ENCODE measurements at places on chromosomes 3 and 15.

DNA sequence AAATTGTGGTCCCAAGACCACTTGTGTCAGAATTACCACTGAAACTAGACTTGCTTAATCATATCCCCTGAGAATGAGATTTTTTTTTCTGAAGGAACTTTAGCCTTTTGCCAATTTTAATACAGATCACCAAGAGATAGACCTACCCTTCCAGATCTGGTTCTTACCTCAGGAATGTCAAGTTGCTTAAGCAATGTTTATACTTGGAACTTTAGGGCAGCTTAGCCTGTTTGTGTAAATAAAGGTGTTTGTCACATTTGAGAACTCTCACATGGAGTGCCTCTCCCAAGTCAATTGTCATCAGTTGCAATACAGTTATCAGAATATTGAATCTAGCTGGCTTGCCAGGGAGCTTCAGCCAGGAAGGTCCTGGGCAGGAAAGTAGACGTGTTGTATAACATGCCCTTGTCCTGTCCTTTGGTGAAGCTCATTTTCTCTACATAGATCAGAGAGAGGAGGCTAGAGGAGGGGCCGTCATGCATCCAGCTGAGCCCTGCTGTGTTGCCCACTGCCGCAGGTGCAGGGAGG, 3.9 kb downstream of the GPD1L start:
- DNase-seq, result no peak

DNA sequence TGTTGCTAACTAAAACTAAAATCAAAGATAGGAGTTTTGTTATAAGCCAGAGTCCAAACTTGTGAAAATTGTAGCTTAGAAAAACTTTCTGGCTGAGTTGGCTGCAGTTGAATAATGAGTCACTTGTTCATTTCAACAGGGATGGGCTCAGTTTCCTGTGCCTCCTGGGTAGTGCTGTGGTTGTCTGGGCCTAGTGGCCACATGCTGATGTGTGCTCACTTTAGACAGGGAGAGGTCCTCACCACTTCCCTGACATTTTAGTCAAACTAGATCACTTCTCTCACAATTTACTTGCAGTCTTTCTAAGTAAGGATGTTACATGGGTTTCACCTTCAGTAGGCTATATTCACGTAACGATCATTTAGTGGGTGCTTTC, 6.3 kb upstream of the UBE2Q2 start:
- no peak for DNase-seq

- no peak for DNase-seq
Observed at GRCh38 chr15:27813139-27813538, 286.0 kb downstream of the OCA2 start.

GRCh38 chr3:3699816-3700633, 99.2 kb upstream of the LRRN1 start:
- DNase-seq, result no peak

DNA sequence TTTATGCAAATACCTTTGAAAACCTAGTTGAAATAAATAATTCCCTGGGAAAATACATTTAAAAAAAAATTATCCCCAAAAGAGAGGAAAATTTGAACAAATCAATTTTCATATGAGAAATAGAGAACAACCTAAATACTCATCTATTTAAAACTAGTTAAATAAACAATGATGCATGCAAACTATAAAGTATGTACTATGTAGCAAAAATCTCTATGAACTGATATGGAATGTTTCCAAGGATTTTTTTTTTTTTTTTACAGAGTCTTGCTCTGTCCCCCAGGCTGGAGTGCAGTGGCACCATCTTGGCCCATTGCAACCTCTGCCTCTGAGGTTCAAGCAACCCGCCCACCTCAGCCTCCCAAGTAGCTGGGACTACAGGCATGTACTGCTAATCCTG, 27.2 kb upstream of the B3GALNT1 start:
- no peak for DNase-seq

GRCh38 chr3:84440291-84440690, 518.5 kb upstream of the CADM2 start:
- no peak for DNase-seq

- no peak for DNase-seq
Observed at GRCh38 chr3:17040990-17041377, 156.2 kb downstream of the PLCL2 start.

GRCh38 chr15:68469162-68470048, 37.4 kb upstream of the ITGA11 start:
- DNase-seq, result no peak

DNA sequence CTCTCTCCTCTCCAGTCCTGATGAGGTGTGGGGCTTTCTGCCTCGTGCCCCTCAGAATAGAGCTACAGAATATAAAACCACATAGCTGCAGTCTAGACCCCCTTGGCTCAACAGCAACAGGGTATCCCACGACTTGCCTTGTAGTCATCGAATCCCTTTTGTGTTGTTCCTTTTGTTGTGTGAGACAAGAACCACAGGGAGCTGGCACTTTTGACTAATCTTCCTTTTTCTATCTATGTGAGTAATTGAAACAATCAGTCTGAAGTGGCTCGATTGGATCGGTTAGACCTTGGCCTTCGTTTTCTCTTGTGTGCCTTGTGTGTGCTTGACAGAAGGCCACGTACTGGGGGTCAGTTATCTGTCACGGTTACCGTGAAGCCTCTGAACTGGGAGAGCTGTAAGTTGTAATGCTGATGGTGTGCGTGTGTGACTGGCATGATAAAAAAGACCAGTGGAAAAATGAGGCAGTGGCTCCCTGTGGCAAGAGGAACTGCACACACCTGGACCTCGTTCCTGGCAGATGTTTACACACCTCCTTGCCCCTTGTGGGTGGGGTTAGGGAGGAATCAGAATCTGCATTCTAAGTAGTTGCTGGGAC, 23.2 kb upstream of the IQCF6 start:
- no peak for DNase-seq

- no peak for DNase-seq
Observed at GRCh38 chr3:34668915-34669314, 870.5 kb downstream of the PDCD6IP start.

DNA sequence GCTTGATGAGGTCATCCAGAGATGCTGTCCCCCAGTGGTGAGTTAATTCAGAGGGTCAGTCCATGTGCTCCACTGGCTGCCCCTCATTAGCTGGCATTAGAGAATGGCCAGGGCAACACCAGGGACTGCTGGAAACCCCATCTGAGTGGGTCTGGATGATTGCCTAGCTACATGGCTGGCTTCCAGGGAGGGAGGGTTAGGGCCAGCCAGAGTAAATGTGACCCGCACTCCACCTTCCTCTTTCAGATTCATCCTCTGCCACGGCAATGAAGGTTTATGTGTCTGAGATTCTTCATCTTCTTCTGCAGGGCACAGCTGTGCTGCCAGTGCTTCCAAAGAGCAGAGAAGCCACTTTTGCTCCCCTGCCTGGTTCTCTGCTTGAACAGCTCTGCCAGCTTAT, 391.9 kb downstream of the OCA2 start:
- no peak for DNase-seq

- DNase-seq, result no peak
Observed at GRCh38 chr3:29346828-29347227, 66.0 kb downstream of the RBMS3 start.

GRCh38 chr3:16932877-16933276, 48.1 kb downstream of the PLCL2 start:
- DNase-seq, result no peak

DNA sequence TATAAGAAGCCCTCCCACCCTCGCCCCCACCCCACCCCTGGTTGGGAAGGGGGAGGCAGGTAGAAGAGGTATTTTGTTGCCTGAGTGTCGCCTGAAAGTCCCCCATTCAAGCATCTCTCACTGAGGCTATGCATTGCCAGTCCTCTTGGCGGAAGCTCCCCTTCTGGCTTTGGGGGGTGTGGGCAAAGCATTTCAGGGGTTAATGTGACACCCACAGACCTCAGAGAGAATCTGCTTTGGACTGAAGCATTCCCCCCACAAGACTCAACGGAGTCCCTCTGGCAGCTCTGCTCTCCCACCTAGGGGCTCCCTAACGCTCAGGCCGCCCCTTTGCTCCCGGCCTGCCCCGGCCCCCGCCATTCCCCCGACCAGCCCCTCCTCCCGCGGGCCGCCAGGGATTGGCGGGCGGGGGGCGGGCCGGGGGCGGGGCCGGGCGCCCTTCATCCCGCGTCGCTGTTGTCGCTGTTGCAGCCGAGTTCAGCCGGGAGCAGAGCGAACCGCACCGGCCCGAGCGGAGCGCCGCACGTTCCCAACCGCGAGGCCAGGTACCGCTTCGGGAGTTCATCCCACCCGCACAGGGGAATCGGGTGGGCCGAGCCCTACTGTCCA, at the start of gene SLC38A3:
TSS of gene SLC38A3 (plus strand) at position 468 of the 609 bp plus-strand sequence. CDS start 8,929 bp downstream, outside the sequence.
- DNase-seq, result no peak

DNA sequence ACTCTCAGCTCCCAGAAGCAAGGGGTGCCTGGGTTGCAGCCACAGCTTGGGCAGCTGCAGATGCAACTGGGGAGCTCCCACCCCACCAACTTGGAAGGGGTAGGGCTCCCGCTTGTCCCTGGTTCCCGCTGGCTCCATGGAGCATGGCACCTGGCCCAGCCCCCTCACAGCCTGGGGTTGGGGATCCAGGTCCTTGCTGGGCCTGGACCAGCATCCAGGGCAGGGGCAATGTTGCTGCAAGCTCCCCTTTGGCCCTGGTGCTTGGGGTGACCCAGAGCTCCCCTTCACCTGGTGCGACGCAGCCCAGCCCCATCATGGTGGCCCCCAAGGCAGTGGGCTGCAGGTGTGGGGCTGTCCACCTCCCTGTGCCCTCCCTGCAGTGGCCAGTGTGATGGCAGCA, 99.6 kb upstream of the FRMD4B start:
- DNase-seq, result no peak

- DNase-seq, result no peak
Observed at GRCh38 chr3:187211532-187212195, 14.4 kb downstream of the RTP1 start.

DNA sequence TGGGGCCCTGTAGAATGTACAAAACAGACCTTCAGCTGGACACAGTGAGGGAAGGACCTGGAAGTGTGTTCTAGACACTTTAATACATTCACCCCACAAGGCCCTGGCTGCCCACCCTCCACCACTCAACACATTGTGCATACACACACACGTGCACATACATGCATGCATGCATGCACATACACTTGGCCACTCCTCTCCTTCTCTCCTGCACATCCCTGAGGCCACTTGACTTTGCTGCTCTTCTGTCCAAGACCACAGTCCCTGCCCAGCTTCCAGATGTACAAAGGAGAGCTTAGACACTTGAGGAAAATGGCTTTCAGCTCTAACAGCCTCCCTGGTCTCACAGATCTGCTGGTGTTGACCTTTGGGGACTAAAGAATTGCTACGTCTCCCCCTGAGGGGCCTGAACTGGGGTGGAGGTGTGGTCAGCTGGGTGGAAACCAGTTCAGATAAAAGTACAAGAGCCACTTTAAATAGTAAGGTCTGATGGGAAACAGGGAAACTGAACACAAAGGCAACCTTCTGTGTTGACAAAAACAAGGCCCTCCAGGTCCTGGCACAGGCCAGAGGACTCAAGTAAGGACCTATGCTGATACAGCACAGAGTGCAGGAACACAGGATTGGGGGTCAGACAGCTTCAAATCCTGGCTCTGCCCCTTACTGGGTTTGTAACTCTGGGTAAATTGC, 24.8 kb upstream of the NOX5 start:
- DNase-seq, result no peak

DNA sequence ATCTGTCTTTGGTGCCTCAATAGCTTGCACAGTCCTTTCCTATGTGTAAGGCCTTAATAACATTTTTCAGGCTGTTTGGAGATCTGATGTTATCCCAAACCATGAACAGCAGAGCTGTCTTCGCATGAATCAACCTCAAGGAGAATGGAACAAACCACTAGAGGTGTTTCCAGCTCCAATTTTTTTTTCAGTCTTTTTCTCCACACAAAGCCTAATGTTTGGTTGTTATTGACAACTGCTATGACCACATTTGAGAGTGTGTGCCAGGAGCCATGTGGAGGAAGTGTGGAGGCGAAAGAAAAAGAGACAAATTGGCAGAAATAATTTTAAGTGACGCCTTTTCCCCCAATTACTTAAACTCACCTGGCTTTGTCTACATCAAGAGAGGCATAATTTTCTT, 38.7 kb downstream of the RTP4 start:
- DNase-seq, result no peak

- DNase-seq, result no peak
Observed at GRCh38 chr3:194465920-194466570, 20.8 kb downstream of the ATP13A3 start.

DNA sequence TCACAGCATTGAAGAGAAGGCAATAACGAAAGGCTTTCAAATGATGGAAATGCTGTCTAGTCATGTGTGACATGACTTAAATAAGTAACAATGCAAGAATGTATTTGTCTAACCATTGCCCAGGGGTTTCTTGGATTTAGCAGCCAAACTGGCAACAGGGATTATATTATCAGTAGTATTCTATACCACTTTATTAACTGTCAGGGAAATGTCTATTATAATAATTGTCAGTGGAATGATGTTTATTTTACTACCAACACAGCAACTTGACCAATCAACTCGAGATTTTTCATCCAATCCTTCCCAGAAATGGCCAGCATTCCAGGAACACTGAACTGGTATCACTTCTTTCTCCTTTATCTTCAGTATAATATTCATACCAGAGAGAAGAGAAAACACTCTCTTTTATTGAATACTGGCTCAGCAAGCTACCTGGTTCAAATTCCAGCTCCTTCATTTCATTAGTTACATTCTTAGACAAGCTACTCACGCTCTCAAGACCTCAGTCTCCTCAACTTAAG, 66.2 kb downstream of the FOXP1 start:
- no peak for DNase-seq

- no peak for DNase-seq
Observed at GRCh38 chr3:65195211-65196006, 507.6 kb upstream of the ADAMTS9 start.

- DNase-seq, result peak; percentile 86
Observed at GRCh38 chr15:78216276-78217104, 17.9 kb downstream of the ACSBG1 start.

- DNase-seq, result no peak
Observed at GRCh38 chr3:137692803-137693431, 71.2 kb upstream of the SOX14 start.

DNA sequence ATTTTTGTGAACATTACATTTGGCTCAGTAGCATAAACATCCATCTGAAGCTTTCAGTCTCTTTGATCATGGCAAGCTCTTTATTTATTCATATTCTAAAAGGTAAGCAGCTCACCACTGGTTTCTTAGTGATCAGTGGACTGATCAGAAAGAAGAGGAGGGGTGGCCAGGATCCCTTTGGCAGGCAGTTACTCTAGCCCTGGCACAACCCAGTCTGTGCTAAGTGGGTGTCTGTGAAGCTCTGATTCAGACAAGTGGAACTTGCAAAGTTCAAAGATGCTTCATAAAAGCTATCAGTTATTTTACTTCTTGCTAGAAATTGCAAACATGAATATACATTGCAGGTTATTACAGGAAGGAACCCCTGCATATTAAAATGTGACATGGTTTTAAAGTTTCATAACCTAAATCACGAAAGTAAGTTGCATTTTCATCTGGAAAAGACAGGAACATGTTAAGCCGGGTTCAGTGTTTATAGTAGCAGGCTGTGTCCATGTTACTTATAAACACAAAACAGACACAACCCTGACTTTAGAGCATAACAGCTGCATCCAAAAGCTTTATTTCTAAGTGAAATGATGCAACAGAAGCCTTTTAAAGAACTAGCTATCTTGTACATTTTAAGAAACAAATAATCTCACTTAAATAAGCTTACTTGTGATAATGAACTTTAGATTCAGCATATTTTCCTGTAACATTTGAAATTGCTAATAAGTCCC, 785.3 kb downstream of the MCTP2 start:
- no peak for DNase-seq
